Skeletal muscle cell (primary cell): ENCODE measurements at places on chromosomes 2 and 18.

DNA sequence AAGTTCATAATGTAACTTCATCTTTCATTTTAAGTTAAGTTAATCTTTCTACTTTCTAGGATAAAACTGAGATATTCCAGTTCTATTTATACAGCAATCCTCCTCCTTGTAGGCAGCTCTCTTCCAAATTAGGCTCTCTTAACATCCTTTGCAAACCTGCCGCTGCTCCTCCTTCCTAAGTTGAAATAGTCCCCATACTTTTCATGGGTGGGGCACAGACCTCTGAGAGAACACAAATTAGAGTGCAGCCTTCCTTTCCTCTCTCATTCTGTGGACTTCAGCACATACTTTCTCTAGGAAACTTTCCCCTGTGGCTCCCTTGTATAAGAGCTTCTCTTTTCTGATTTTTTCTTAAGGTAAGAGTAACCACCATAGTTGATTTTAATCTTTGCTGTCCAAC, 28.3 kb downstream of the TWSG1 start:
- DNase-seq = no peak

GRCh38 chr2:38613126-38613848, 10.6 kb upstream of the HNRNPLL start:
- no peak for DNase-seq

GRCh38 chr2:102083393-102083703, 59.2 kb upstream of the IL1R1 start:
- DNase-seq = no peak

DNA sequence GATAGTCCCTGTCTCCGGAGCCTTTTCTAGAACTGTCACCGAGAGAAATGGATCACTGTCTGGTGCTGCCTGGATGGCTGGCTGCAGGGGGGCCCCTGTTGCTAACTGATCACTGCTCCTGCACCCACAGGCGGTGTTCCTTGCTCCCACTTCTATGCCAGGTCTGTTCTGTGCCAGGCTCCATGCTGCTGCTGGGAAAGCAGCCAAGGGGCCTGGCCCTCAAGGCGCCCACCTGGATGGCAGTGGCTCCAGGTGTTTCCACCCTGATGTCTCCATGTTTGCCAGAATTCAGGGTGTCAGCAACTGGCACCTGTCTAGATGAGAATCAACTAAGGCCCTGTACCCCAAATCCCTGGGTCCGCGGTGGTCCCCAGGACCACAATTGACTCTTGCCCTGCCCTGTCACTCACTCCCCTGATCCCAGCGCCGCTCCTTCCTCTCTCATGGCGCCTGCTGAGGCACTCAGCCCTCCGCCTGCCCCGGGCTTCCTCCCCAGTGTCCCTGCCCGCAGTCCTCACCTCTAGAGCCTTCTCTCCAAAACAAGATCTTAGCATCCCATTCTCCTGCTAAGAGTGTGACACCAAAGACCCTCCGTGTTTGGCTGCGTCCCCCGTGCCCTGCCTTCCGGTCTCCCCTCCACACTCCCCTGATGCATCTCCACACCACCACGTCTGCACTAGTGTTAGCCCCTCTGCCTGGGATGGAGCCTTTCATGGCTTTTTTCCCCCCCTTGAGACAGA, 72.5 kb upstream of the OTOF start:
- no peak for DNase-seq

DNA sequence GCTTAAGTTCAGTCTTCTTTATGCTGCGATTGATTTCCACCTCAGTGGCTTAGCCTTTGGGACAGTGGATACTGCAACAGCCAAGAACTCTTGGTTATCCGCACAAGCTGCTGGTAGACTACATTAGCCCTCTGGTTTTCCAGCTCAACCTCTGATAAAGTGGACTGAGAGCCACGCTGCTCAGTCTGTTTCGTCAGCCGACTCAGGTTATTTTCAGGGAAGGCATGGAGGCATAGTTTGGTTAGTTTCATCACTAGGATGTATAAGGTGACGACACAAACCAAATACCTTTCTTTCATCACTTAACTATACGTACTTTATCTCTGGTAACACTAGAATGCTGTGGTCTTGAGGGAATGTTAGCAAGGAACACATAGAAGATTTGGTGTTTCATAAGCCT, 14.2 kb downstream of the CD8A start:
- no peak for DNase-seq

DNA sequence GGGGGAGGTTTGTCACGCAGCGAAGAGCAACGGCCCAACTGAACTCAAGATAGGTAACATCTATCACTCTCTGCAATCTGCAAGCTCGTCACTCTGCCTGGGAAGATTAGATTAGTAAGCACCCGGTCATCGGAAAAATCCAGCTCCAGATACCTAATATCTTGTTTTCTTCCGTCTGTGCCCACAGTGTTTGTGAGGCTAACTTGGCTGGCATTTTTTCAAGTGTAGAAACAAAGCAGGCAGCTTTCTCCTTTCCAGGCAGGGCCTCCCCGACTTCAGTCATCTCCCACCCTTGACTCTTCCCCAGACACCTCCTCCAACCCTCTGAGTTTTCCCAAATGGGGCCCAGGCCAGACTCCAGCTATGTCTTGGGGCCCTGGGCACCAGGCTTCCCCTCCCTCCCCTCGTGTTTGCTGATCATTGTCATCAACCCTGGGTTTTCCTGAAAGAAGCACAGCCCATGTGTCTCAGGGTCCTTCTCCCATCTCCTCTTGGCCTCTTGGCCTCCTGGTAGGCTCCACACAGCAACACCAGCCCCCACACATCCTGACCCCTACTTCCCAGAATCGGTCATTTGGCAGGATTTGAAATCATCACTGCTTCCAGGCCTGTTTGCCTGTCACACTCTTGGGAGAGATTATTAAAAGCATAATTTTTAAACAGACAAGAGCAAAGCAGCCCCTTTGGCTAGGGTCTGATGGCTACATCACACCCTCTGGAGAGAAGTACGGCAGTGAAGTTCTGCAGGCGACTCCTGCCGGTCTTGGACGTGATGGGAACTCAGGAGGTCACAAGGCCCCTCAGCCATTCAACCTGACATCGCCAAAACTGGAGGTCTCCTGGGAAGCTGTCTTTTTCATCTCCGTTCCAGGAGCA, 144.9 kb upstream of the ID2 start:
- no peak for DNase-seq

DNA sequence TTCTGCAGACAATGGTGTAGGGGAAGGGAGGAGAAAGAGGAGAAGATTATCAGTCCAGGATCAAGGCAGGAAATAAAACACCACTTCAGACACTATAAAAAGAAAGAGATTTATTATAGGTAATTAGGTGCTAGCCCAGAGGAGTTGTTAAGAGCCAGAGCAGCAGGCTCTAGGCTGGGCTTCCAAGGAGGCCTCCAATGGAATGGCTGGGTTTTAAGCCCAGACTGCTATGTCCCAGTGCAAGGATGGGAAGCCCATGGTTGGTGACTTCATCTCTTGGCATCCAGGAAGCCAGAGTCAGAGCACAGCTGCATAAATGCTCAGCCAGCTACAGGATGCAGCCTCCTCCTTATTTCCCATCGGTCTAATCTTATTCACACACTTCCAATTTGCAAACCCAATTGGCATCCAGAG, 95.6 kb downstream of the LAMA3 start:
- DNase-seq = peak; percentile 80

- no peak for DNase-seq
These were observed 147.3 kb upstream of the UNC80 start for GRCh38 chr2:209624192-209624938.

DNA sequence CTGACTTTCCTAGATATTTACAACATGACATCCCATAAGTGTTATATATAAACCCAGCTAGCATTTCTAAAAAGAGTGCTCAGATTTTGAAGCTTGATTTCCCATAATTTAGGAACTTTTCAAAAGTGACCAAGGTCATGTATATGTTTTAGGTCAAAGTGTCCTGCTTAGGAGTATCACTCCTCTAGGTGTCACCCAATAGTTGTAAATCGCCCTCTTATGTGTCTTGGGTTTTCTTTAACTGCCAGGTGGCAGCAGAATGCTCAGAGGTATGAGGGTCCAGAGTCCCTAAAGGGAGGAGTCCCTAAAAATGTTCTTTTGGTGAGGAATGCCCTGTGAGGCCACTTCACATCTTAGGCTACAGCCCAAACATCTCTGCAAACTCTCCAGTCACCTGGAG, 358.3 kb downstream of the CELF4 start:
- no peak for DNase-seq

DNA sequence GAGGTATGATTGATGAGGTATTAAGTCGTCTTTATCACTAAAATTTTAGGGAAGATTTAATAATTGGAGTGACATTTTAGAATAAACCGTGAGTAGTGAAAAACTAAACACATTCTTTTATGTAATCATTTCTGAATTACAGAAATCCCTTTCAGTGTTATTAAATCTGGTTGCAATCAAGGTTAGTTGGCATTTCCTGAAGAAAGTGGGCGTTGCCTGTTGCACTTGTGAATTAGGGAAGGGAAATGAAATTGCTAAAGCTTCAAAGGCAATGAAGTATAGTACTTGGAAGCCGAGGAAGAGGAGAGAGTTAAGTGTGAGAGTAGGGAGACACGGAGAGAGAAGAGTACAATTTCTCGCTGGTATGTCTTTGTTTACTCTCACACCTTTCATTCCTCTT, 274.5 kb downstream of the SLC8A1 start:
- DNase-seq = no peak

GRCh38 chr2:218885981-218886947, 5.6 kb downstream of the WNT10A start:
- no peak for DNase-seq

DNA sequence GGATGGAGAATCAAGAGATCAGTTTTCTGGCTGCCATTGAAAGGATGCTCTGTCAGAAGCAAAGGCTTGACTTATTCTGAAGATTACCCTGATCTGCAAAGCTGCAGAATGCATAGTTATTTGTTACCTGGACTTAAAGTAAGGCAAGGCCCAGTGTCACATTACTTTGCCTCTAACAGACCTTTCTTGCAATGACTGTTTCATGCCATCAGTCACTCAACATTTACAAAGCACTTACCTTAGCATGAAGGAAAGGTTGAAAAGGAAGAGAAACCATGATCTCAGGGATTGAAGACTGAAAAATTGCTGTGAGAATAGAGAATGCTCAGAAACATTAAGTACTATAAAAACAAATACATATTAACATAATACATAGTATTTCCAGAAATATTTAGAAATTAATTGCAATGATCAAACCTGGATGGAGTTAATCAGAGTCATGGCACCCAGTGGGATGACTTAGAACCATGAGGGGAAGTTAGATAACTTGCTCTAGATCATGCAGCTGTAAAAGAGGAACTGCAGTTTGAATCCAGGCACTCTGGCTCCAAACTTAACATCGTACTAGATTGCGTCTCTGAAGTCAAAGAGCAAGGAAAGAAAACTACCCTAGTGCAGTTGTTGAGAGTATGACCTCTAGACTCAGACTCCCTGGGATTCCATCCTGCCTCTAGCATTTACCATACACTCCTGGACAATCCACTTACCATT, 26.5 kb upstream of the FAM117B start:
- DNase-seq = no peak

GRCh38 chr2:29006092-29006979, 25.2 kb downstream of the TOGARAM2 start:
- no peak for DNase-seq

DNA sequence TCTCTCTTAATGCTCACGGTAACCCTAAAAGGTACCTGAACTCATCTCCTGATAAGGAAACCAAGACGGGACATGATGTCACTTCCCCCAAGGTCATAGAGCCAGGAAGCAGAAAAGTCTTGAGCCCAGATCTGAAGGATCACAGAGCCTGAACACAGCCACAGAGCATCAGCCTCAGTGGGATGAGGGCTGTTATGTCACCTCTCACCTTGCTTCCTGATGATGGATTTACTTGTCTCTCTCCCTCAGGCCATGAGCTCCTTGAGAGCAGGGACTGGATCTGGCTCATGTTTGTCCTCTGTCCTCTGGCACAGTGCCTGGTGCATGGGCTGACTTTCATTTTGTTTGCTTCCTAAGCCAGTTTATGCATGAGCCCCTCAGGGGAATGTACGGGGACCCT, 54.2 kb downstream of the SERTAD2 start:
- no peak for DNase-seq

DNA sequence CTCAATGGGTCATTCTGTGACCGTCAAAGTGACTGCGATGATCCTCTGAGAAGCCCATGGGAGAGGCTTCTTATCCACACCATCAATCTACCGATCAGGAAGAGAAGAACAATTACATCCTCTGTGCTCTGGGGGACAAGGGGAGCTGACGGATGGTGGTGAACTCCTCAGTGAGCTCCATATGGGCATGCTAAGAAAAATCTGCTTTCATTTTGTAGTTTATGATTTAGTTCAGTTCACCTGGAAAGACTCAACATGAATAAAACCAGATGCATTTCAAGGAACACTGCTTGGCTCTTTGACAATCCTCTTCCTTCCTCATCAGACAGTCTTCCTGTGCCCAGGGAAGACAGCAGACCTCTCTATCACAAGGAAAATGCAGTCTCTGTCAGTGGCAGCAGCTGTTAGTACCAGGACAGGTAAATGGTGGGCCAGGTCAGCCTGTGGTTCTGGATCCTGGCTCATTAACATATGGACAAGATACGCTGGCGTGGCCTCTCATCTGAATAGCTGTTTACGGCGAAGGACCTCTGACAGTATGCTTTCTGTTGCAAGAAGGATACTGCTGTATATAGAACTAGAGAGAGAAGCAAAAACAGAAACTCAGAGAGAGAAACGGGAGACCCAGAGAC, 176.9 kb downstream of the BCL2 start:
- no peak for DNase-seq

- no peak for DNase-seq
These were observed 379.0 kb upstream of the CHST9 start for GRCh38 chr18:27564066-27564465.

GRCh38 chr2:172556284-172557033, 569 bp downstream of the PDK1 start:
- DNase-seq = no peak

DNA sequence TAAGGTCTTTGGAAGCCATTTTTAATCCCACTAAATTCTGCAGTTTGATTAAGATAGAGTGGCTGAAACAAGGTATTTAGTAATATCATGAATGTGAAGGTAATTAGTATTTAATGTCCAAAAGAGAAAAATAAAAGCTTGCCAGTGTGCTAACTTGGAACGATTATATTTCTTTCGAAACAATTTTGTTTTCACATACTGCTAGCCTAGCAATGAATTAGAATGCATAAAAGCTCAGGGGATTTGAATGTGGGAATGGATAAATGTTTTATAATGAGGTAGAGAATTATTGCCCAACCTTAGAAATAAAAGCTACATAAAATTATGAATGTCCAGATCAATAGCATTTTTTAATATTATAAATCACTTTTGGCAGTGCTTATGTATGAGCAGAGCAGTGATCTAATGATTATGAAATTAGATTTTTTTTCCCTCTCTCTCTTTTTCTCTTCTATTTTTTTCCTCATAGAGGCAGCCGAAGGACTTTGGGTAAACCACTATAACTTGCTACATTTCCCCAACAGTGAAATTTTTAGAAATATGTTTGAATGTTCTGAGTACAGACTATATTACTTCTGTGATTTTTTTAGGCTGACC, 75.5 kb downstream of the PLCL1 start:
- DNase-seq = no peak

- DNase-seq = no peak
These were observed 30.9 kb downstream of the TMEM182 start for GRCh38 chr2:102792568-102793208.

- DNase-seq = no peak
These were observed 173.1 kb downstream of the RNF152 start for GRCh38 chr18:61719671-61720070.

GRCh38 chr2:66553370-66553769, 118.4 kb downstream of the MEIS1 start:
- DNase-seq = no peak
